ENCODE measurements at places on chromosomes 2 and 18. TPM values are rescaled to one million over a fixed set of nuclear protein-coding genes. Genes with fewer than 3 reads are reported as not detected.

- DNase-seq, result no peak
- H3K4me3 ChIP-seq, result no peak overlapping the region
- H3K27me3 ChIP-seq, result no peaks in the 10 kb centered on the region
- no peaks in the 10 kb centered on the region for H3K4me1 ChIP-seq
- H3K27ac ChIP-seq, result no peak overlapping the region
Measured at GRCh38 chr2:189465478-189465877, 24.2 kb downstream of the WDR75 start.

The IGFBP2 gene
- 366 TPM for total RNA-seq

GRCh38 chr2:18245375-18245774, 315.1 kb downstream of the RDH14 start:
- no peak overlapping the region for H3K27ac ChIP-seq
- no peaks in the 10 kb centered on the region for H3K36me3 ChIP-seq
- H3K4me1 ChIP-seq, result no peaks in the 10 kb centered on the region
- no peak overlapping the region for H3K4me3 ChIP-seq
- no peak for DNase-seq

The MOGAT1 gene
- not detected for total RNA-seq

The LYG1 gene
- 0.31 TPM for total RNA-seq

The CYP27A1 gene
- 3.1 TPM for total RNA-seq

DNA sequence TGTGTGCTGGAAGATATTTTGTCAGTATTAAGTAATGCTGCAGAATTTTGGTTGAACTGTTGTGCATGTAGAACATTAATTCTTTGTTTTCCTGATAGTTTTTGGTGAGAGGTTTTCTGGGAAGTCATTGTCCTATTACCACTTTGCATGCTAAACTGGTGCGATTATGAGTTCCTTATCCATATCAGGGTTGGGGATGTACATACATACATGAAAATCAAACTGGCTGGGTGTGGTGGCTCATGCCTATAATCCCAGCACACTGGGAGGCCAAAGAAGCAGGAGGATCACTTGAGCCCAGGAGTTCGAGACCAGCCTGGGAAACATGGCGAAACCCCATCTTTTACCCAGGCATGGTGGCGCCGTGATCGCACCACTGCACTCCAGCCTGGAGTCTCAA, 34.6 kb downstream of the ASAP2 start:
- no peak for DNase-seq
- no peaks in the 10 kb centered on the region for H3K27me3 ChIP-seq
- no peak overlapping the region for H3K4me3 ChIP-seq

The SNORC gene
- total RNA-seq, result 0.61 TPM

The QPCT gene
- not detected for total RNA-seq

DNA sequence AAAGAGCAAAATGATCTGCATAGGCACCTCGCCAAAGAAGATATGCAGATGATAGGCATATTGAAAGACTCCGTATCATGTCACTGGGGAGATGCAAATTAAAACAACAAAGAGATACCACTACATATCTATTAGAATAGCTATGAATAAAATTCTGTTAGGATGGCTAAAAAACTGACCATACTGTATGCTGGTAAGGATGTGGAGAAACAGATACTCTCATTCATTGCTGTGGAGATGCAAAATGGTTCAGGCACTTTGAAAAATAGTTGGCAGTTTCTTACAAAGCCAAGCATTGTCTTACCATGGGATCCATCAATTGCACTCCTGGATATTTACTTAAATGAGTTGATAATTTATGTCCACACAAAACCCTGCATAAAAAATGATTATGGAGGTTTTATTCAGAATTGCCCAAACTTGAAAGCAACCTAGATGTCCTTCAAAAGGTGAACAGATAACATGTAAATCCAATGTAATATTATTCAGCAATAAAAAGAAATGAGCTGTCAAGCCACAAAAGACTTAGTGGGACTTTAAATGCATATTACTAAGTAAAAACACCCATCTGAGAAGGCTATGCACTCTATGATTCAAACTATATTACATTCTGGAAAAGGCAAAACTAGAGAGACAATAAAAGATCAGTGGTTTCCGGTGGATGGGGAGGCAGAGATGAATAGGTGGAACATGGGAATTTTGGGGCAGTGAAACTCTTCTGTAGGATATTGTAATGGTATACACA, 31.2 kb downstream of the ZNF385B start:
- no peak for DNase-seq
- no peaks in the 10 kb centered on the region for H3K36me3 ChIP-seq
- no peak overlapping the region for H3K27ac ChIP-seq
- H3K4me3 ChIP-seq, result no peak overlapping the region
- H3K4me1 ChIP-seq, result no peaks in the 10 kb centered on the region

The PROKR1 gene
- total RNA-seq, result 1.5 TPM

DNA sequence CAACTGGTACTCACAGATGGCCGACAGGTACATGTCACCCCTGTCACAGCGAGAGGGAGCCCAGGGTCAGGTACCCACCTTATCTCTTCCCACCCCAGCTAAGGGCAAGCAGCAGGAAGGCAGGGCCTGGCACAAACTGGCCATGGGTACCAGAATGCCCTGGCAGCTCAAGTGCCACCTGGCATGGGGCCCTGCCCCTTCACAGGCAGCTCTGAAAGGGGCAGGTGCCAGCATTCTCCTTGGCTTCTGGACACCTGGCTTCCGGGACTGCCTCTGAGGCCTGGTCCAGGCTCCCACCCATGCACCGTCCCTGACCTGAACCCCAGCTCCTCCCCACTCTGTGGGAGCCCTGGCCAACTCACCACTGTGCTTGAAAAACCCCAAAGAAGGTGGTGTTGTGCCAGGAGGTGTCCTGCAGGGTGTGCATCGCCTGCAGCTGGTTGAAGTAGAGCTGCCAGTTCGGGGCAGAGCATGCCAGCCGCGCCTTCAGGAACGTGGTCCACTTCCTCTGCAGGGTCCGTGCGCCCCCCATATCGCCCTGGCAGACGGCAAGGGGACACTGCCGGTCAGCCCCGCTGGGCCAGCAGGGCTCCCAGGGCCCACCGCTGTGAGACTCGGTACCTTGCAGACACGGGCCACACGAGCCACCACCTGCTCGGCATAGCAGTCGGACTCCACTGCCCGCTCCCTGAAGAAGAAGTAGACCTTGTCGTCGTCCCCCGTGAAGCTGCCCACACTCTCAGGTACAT, 5.4 kb downstream of the SEMA4C start:
- no peaks in the 10 kb centered on the region for H3K27me3 ChIP-seq
- no peak for DNase-seq
- H3K36me3 ChIP-seq, result peaks cover 29% of the 10 kb centered on the region
- no peak overlapping the region for H3K4me3 ChIP-seq
- H3K4me1 ChIP-seq, result 0 out of 2 replicates have a peak, but pooled peaks cover 3% of the 10 kb centered on the region
- H3K27ac ChIP-seq, result no peak overlapping the region

Data from H9 (cell line).